WTC11 (cell line): ENCODE measurements at places on chromosomes 7 and 10.

GRCh38 chr7:34772296-34772938 lies 114.4 kb downstream of the NPSR1 start:
- DNase-seq, result no peak

GRCh38 chr7:3493499-3493898 lies 192.4 kb downstream of the SDK1 start:
- no peak for DNase-seq

- DNase-seq, result no peak
Observed at GRCh38 chr10:10630281-10630680, 387.4 kb upstream of the CELF2 start.

DNA sequence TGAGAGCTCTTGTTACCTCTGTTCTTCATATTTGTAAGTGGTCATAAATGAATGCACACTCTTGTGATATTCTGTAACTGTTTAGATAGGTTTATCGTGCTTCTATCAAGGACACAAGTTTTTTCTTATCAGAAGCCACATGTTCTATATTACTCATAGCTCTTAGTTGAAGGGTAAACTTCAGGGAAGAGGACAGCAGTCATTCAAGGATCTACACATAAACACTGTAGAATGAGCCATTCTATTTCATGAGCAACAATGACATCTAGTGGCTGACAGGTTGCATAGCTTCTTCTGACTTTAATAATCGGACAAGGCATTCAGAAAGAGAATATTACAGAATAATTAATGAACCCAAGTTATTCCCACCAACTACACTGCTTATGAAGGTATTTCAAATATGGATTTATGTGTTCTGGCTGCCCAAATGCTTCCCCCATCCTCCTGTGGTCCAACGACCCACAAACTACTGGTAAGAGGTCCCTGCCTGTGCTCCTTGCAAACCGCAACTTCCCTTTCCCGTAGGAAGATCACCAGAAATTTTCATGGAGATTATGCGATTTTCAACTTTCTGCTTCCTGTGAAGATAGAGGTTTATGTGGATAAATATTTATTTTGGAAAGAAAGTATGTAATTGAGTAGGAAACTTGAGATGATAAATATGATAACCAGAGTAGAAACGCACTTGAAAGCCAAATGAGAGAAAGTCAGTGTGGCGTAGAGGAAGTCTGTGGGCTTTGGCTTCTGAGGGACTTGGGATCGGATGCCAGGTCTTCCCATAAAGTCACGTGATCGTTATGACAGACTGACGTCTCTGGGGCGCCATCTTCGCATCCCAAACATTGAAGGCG lies 16.8 kb upstream of the ABCB5 start:
- DNase-seq, result no peak

GRCh38 chr7:140176122-140176701 lies 571 bp downstream of the KDM7A start:
- DNase-seq, result no peak

GRCh38 chr7:44881066-44881600 lies 4.2 kb downstream of the PURB start:
- DNase-seq, result no peak

- DNase-seq, result no peak
Observed at GRCh38 chr7:127189074-127189473, 63.7 kb downstream of the GRM8 start.

DNA sequence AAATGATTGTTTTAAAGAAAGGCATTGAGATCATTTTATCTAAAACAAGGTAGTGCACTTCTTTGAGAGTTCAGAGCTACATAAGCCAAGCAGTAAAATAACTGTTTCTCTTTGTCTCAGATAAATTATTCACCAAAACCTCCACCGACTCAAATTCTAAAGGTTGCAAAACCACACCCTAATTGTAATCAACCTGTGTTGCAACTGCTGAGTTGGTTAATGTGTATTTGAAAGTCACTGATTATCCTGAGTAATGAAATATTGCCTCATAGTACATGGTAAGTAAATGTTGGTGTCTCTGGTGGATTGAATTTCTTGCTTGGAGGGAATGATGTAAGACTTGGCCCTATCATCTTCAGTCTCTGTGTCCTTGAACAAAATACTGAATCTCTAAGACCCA lies 35.9 kb upstream of the CYP2C9 start:
- DNase-seq, result no peak

GRCh38 chr7:28469562-28469961 lies 57.2 kb downstream of the CREB5 start:
- no peak for DNase-seq

- no peak for DNase-seq
Observed at GRCh38 chr10:604716-605631, 84.5 kb downstream of the DIP2C start.

DNA sequence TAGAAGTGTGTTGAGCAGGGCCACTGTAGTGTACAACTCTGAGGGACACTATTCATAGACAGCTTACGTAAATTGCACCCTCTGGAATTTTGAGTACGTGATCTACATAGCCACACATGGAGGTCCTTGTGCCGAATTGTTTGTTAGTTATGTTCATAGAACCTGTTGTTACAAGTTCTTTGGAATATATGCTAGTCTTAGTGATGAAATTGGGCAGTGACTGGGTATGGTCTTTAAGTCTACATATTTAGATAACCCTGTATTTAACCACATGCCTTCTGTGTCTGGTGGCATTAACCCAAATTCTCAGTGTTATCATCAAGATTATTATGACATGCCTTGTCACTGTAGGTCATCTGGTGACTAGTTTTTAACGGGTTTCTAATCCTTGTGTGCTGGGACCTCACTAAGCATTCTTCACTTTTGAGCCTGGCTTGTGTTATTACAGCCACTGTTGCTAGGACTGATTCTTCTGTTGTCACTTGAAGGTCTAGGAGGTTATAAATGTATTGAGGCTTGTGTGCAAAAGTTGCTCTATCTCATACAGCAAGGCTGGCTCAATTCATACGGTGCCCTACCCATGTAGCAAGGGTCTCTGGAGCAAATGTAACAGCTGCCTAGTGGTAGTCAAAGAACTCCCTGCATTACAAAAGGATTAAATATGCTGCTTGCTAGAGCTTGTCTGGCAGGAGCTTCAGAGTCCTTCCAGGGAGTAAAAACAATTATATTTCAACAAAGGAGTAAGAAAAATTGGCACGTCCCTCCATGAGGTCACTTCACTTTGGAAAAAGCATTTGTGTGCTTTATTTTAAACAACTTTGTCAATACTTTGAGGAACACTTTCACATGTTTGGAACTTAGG lies 65.4 kb downstream of the CDK14 start:
- no peak for DNase-seq

DNA sequence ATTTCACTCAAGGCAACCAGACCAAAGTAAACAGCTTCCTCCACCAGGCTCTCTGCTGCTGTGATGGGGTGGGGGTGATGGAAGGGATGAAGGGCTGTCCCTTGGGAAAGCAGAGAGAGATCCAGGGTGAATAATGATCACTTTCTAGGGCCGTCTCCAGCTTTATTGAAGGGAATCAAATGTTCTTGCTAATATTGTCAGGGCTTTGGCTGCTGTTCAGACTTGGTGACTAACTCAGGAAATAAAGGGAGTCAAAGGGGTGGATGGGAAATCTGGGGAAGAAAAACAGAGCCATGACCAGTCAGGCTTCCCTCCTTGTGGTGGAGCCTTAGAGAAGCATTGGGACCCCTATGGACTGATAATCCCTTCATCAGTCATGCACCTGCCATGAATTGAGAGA lies 196.2 kb upstream of the AGK start:
- DNase-seq, result no peak

DNA sequence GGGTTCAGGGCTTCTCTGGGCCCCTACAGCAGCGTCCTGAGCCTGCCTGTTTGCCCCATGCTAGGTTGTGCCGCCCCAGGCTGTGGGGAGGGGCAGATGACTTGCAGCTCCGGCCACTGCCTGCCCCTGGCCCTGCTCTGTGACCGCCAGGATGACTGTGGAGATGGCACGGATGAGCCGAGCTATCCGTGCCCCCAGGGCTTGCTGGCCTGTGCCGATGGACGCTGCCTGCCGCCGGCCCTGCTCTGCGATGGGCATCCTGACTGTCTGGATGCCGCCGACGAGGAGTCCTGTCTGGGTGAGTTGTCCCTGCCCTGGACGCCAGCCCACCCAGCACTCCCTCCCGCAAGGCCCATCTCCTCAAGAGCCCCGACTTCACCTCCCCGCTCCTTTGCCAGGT lies 15.7 kb upstream of the ZNF467 start:
- no peak for DNase-seq

GRCh38 chr10:72171175-72171630 lies 44.6 kb upstream of the ANAPC16 start:
- DNase-seq, result no peak

DNA sequence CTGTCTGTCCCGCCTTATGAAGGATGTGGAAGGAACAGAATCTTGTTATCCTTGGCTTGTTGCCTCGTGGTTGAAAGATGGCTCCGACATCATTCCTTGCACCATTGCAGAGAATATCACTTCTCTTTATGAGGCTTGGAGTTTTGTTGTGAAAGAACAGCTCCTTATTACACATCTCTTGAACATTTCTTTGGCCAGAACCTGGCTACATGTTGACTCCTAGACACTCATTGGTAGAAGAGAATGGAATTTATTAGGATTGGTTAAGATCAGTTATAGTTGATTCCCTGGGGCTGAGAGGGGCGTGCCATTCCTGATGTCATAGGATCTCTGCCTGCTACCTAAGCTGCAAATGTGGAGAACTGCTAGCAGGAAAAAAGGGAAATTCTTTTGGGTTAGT lies 180.5 kb upstream of the CTBP2 start:
- DNase-seq, result no peak

DNA sequence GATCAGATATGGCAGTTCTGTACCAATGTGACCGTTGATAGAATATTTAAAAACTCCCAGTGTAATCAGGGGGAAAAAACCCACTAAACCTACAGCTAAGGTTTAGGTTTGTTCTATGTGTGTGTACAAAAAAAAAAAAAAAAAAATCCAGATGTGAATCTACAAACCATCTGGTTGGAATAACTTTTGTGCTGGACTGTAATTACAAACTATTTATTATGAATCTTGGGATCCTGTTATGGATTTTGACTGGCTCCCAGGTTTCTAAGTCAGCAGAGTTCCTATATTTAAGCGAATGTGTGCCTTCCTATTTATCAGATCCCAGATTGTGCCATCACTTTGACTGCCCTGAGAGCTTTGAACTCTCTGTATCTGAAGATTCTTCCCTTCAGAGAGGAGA lies 29.1 kb downstream of the BMPER start:
- DNase-seq, result no peak

DNA sequence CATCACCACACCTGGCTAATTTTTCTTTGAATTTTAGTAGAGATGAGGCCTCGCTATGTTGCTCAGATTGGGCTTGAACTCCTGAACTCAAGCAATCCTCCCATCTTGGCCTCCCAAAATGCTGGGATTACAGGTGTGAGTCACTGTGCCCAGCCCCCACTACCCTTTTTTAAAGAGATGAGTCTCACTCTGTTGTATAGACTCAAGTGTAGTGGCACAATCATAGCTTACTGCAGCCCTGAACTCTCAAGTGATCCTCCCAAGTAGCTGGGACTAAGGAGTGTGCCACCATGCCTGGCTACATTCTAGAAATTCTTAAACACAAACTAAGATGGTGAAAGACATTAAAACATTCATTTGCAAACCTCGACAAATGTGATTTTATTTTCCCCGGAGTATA lies 12.6 kb downstream of the SYPL1 start:
- DNase-seq, result no peak

- no peak for DNase-seq
Observed at GRCh38 chr10:118537623-118538022, 57.8 kb downstream of the PRLHR start.

DNA sequence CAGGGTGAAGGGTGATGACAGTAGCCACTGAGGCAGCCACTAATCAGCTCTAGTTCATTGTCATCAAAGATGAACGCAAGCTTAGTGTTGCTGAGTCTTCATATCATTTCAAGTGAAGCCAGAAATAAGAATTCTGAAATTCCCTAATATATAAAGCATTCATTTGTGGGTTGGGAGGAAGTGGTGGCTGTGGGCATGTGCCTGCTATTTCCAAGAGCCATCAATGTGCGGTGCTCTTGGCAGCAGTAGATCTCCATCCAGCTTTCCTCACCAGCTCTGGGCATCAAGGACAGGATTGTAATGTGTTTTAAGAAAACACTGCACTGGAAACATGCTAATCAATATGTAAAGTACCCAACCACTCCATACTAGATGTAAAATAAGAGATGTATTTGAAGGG lies 202.5 kb upstream of the AHR start:
- DNase-seq, result no peak
